Activated naive CD4-positive, alpha-beta T cell treated with anti-CD3 and anti-CD28 coated beads, Interleukin-2, amount 50 U/mL, for 16 hours (primary cell): ENCODE measurements at places on chromosomes 13 and 19.

DNA sequence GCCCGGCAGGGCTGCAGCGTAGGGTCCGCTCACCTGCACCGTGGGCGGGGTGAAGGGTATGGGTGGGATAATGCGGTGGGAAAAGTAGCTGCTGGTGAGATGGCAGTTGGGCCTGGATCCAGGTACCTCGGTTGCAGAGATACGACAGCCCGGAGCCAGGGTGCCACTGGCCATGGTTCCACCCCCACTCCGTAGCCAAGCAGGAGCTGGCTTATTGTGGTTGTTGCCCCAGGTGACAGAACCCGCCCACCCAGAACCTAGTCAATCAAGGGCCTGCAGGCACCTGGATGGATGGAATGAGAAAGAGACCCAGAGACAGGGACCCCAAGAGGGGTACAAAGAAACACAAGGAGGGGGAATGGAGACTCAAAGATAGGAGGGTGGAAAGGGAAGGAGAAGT, 3.5 kb upstream of the LHB start:
- DNase-seq: no peak

DNA sequence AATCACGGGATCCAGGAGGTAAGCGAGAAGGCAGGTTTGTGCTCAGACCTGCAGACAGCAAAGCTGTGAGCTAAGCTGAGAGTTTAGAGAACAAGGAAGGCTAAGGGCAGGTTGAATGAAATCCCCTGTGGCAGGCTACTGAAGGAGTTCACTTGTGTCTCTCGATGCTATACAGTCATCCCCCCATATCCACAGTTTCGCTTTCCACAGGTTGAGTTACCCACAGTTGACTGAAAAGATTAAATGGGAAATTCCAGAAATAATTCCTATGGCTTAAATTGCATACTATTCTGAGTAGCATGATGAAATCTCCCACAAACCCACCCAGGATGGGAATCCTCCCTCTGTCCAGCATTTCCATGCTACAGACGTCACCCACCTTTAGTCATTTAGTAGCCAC, 49.6 kb downstream of the ABCC4 start:
- no peak for DNase-seq

DNA sequence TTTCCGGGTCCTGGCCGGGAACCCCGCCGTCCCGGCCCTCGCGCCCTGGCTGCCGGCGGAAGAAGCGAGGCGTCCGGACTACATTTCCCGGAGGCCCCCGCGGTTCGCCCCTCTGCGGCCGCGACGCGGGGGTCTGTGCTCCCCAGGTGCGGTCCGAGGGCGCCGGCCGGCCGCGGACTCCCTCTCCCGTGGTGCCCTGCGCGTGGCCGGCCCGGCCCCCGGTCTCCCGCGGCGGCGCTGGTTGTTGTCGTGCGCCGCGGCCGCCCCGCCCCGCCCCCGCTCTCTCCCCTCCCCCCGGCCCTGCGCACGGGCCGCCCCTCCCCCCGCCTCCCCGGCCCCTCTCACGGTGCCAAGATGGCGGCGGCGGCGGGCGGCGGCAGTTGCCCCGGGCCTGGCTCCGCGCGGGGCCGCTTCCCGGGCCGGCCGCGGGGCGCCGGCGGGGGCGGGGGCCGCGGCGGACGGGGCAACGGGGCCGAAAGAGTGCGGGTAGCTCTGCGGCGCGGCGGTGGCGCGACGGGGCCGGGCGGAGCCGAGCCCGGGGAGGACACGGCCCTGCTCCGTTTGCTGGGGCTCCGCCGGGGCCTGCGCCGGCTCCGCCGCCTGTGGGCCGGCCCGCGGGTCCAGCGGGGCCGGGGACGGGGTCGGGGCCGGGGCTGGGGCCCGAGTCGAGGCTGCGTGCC, at the start of gene KMT2B:
Gene KMT2B, plus strand, starts transcription at position 339 of the 680 bp plus-strand sequence. Its CDS starts 16 bp downstream, at position 355.
- no peak for DNase-seq

GRCh38 chr13:24274452-24275021, 34.8 kb upstream of the C1QTNF9 start:
- peak; percentile 62 for DNase-seq

GRCh38 chr13:79525064-79525857, 44.3 kb downstream of the NDFIP2 start:
- no peak for DNase-seq

GRCh38 chr19:35431145-35431807, 16.8 kb upstream of the FFAR2 start:
- no peak for DNase-seq

GRCh38 chr13:113744197-113745000, 14.6 kb upstream of the TMEM255B start:
- no peak for DNase-seq

- DNase-seq: no peak
Observed at GRCh38 chr13:90154311-90154960, 1193.1 kb upstream of the MIR17HG start.

- no peak for DNase-seq
Observed at GRCh38 chr13:46968450-46968849, 71.6 kb upstream of the HTR2A start.

DNA sequence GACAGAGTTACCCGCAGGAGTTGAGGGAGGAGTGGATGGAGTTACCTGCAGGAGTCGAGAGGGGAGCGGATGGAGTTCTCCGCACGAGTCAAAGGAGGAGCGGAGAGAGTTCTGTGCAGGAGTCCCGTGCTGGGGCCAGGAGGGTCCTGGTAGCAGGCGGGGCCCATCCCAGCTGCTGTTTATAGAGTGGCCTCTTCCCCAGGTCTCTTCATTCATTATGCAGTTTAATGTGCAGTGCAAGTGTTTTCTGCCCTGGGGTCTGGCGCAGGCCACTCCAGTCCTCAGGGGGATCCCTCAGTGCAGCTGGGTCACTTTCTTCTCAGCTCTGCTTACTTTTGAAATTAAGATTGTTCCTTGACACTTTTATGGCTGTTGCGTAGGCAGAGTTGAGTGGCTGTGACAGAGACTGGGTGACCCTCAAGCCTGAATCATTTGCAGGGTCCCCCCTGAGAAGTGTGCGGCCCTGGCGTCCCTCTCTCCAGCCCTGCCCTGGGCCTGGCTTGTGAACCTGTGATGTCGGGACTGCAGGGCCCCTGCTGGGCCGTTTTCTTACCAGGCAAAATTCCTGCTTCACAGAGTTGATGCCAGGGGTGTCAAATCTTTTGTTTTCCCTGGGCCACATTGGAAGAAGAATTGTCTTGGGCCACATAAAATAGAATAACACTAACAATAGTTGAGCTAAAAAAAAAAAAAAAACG, 17.9 kb downstream of the TFDP1 start:
- no peak for DNase-seq

DNA sequence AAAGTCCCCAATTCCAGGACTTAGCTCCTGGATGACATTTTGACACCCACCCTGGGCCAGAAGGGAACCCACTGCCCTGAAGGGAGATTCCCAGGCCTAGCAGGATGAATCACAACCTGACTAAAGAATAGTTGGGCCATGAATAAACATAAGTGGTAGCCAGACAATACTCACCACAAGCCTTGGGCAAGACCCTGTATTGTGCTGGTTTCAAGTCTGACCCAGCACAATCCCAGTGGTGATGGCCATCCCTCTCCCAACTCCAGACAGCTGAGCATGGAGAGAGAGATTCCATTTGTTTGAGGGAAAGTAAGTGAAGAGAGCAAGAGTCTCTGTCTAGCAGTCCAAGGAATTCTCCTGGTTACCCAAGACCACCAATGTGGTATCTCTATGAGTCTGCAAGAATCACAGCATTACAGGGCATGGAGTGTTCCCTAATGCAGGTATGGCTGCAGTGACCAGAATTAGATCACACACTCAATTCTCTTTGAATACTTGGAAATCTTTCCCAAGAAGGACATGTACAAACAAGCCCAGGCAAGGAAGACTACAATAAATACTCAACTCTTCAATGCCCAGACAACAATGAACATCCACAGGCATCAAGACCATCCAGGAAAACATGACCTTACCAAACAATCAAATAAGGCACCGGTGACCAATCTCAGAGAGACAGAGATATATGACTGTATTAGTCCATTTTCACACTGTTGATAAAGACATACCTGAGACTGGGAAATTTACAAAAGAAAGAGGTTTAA, 158.0 kb downstream of the VWA8 start:
- no peak for DNase-seq

DNA sequence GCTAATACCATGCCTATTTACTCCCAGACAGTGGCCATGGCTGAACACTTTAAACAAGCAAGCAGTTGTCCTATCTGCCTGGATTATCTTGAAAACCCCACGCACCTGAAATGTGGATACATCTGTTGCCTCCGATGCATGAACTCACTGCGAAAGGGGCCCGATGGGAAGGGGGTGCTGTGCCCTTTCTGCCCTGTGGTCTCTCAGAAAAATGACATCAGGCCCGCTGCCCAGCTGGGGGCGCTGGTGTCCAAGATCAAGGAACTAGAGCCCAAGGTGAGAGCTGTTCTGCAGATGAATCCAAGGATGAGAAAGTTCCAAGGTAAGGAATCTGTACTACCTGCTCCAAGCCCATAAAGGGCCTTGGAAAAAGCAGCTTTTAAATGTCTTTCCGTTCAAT, 8.6 kb downstream of the RFPL4AL1 start:
- DNase-seq: no peak

DNA sequence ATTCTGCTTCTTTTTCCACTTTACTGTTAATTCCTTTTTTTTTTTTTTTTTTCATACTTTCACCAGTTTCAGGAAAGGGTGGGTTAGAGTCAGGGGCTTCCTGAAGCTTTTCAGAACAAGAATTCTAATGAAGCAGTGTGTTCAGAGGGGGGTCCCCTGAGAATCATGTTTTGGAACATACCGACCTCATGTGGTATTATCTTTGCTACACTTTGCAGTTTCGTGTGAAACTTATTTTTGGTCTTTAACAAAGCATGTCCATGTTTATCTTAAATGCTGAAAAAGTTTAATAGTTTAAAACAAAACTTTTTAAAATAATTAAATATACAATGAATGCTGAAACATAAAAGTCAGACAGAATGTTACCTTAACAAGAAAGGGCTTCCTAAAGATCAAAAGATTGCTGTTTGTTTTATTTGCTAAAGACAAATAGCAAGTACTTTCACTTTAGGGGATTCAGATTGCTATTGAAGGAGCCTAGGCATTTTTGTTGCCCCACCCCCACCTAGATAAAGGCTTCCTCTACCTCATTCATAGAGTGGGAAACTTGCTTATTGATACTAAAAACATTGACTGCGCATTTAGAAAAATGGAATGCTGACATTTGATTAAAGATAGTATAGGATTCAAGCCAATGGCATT, 21.1 kb upstream of the POMP start:
- no peak for DNase-seq

DNA sequence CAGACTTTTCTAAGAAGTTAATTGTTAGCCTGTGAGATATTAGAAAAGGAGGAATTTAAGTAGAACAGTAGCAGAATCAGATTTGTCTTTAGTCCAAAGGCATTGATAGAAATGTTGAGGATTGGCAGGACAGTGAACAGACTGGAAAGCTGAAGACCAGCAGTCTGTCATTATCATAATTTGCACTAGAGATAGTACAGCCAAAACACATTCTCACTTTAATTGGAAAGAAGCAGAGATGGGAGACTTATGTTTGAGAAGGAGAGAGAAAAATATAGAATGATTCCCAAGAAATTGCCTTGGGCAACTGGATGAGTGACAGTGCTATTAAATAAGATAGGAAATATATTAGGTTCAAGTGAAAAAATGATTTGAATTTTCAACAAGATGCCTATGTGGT, 755.5 kb downstream of the SLITRK5 start:
- no peak for DNase-seq

DNA sequence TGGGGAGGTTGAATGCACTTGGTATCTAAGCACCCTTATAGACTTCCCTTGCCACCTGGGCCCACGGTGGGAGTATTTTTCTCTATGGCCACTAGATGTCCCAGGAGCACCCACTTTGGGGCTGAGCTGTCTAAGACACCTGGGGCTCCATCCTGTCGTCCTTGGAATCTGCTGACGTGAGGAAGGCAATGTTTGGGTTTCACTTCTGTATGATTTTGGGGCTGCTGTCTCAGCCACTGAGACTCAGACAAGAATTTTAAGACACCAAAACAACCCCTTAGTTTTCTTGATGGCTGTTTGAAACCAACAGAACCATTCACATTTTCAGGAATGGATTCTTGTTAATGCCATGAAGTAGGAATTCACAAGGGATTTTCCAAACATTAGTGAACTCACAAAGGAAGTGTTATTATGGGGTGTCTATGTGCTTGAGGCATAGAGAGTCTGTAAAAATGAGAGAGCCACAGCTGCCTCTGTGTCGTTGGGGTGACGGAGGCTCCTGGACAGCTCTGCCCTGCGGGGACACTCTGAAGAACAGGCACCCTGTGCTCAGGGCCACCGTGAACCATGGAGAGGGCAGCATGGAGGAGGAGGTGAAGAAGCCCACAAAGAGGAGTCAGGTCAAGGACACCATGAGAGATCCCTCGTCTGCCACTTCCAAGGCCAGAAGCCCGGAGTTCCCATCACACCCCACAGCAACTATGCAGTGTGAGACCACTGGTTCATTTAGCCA, 106.8 kb upstream of the SPATA13 start:
- peak; percentile 58 for DNase-seq

DNA sequence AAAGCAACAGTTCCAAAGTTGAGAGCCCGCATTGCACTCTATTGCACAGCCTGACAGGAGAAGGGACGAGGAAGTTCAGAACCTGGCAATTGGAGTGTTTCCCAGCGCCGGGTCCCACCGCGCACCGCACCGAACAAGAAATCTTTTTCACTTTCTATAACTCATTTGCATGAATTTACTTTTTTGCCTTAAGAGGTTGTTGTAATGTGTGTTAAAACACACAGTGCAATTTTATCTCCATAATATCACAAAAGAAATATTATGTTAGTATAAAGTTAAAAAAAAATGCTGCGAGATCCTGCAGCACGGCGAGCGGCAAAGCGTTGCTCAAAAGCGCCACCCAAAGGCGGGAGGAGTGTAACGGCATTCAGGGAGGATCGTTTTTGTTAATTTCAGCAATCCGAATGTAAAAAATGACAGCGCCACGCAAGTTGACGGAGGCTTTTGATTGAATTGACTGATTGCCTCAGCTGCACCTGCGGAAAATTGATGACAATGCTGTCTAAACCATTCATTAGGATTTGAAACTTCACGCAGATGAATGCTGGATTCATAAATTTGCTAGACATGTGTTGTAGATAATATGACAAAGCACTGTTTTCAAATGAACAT, 303.6 kb upstream of the ZNF507 start:
- no peak for DNase-seq

DNA sequence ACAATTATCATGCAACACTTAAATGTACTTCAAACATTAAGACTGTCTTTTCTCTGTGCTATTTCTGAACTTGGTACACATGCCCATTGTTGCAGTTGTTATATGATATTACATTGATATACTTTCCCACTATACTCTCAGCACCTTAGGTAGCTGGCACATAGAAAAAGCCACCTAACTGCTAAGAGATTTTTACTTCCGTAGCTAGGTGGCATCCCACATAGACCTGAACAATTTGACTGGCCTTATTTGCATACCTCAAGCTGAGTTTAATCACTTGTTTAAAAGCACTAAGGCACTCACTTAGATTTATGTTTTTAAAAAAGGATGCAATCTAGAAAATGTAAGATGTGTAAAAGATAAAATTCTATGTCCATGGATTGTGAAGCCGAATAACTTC, 194.2 kb downstream of the POU4F1 start:
- no peak for DNase-seq

- DNase-seq: no peak
Observed at GRCh38 chr13:75055296-75055695, 426.7 kb downstream of the TBC1D4 start.
